ENCODE measurements at places on chromosomes 7 and 10. TPM values are rescaled to one million over a fixed set of nuclear protein-coding genes. Genes with fewer than 3 reads are reported as not detected.

TFEC gene
- polyA plus RNA-seq = not detected

UMAD1 gene
- polyA plus RNA-seq = 16.6 TPM

ACTR3C gene
- 27.7 TPM for polyA plus RNA-seq

SKIDA1 gene
- polyA plus RNA-seq = 0.07 TPM

ASB4 gene
- polyA plus RNA-seq = not detected

AKR1D1 gene
- not detected for polyA plus RNA-seq

GPR146 gene
- polyA plus RNA-seq = not detected

OLAH gene
- polyA plus RNA-seq = not detected

HMX2 gene
- not detected for polyA plus RNA-seq

PAPOLB gene
- not detected for polyA plus RNA-seq

IFIT1B gene
- not detected for polyA plus RNA-seq

RSPH10B gene
- 0.22 TPM for polyA plus RNA-seq

GDF2 gene
- not detected for polyA plus RNA-seq

BTRC gene
- polyA plus RNA-seq = 15.9 TPM

ATOH7 gene
- 1.2 TPM for polyA plus RNA-seq

OGDHL gene
- polyA plus RNA-seq = 12.7 TPM

AKR1C2 gene
- polyA plus RNA-seq = 29.0 TPM

FAM25C gene
- not detected for polyA plus RNA-seq

TRIM73 gene
- 0.27 TPM for polyA plus RNA-seq

ARHGEF35 gene
- polyA plus RNA-seq = not detected

EPHA1 gene
- not detected for polyA plus RNA-seq

PRLHR gene
- polyA plus RNA-seq = not detected

POLR1F gene
- polyA plus RNA-seq = 30.0 TPM

ERVW-1 gene
- polyA plus RNA-seq = 1.5 TPM

LRRC72 gene
- polyA plus RNA-seq = not detected

OPN4 gene
- polyA plus RNA-seq = not detected

FEZF1 gene
- polyA plus RNA-seq = not detected

PIP gene
- polyA plus RNA-seq = not detected

ARPC1B gene
- 6.6 TPM for polyA plus RNA-seq

SRRM3 gene
- 7.0 TPM for polyA plus RNA-seq

PLAC9 gene
- polyA plus RNA-seq = not detected

COL26A1 gene
- polyA plus RNA-seq = 1.7 TPM

ACTL6B gene
- polyA plus RNA-seq = 15.7 TPM

MEOX2 gene
- not detected for polyA plus RNA-seq

ICA1 gene
- polyA plus RNA-seq = 6.5 TPM

PPP3CB gene
- 177 TPM for polyA plus RNA-seq

CALY gene
- polyA plus RNA-seq = 13.9 TPM

SPDYE1 gene
- 0.11 TPM for polyA plus RNA-seq

DTX2 gene
- 0.49 TPM for polyA plus RNA-seq

KCND2 gene
- polyA plus RNA-seq = 10.5 TPM

FBXO24 gene
- not detected for polyA plus RNA-seq

FAM200A gene
- 10.5 TPM for polyA plus RNA-seq

AIMP2 gene
- 14.1 TPM for polyA plus RNA-seq

CPN1 gene
- not detected for polyA plus RNA-seq

SCART1 gene
- polyA plus RNA-seq = 0.67 TPM

MCM10 gene
- polyA plus RNA-seq = 0.12 TPM

SEC61G gene
- 461 TPM for polyA plus RNA-seq

ZCWPW1 gene
- 9.3 TPM for polyA plus RNA-seq

WNT8B gene
- not detected for polyA plus RNA-seq

NRP1 gene
- polyA plus RNA-seq = not detected

SEMA3E gene
- 19.8 TPM for polyA plus RNA-seq

MTPN gene
- 86.2 TPM for polyA plus RNA-seq

C1QL3 gene
- polyA plus RNA-seq = 4.4 TPM

PSD gene
- 1.7 TPM for polyA plus RNA-seq

CYP3A7 gene
- polyA plus RNA-seq = not detected

CALCR gene
- polyA plus RNA-seq = not detected

AASS gene
- 9.2 TPM for polyA plus RNA-seq

MACROH2A2 gene
- polyA plus RNA-seq = 1.8 TPM

CRTAC1 gene
- polyA plus RNA-seq = 9.6 TPM
